ENCODE measurements at places on chromosomes 4 and X.

- DNase-seq, result no peak
Observed at GRCh38 chr4:150580306-150580705, 1.6 kb upstream of the MAB21L2 start.

DNA sequence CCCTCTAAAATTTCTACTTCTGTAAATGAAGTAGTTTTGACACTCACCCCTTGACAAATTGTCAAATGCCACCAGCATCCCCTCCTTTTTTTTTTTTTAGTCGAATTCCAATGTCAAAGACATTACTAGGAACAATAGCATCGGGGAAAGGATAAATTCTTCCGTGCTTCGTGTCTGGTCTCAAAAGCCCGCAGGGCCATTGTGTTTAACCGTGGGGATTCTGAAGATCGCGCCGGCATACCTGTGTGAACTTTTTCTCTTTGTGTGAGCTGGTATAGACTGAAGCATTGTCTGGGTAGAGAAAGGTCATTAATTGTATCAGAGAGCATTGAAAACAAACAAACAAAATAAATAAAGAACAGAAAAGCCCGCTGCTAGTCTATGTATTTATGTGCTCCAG is 313.9 kb downstream of the ASMT start:
- DNase-seq, result no peak

GRCh38 chr4:152610131-152610530 is 69.7 kb downstream of the TMEM154 start:
- no peak for DNase-seq

GRCh38 chrX:55794405-55794804 is 76.9 kb downstream of the RRAGB start:
- DNase-seq, result no peak

DNA sequence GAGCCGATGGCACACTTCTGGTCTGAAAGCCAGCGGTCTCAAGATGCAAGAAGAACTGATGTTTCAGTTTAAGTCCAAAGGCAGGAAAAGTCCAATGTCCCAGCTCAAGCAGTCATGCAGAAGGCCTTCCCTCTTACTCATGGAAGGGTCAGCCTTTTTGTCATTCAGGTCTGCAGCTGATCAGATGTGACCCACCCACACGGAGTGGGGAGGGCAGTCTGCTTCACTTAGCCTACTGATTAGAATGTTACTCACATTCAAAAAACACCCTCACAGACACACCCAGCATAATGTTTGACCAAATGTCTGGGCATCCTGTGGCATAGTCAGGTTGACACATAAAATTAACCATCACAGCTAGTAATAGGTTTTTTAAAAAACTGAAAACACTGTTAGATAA is 6.6 kb downstream of the HCCS start:
- no peak for DNase-seq

DNA sequence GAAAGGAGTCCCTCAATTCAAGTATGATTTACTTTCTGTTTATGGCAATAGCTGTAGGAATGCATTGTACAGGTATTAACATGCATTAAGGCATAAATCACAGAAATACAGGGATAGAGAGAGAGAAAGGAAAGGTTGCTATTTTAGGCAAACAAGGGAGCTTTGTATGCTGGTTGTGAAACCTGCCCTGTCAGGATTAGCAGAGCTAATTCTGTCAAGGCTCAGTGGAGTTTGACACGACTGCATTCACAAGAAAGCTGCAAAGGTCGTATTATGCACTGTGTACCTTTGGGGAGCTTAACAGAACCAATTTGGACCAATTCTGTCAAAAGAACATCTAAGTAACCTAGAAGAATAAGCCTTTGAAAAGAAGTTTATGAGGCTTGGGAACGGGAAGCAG is 239.3 kb downstream of the GRIA2 start:
- no peak for DNase-seq

DNA sequence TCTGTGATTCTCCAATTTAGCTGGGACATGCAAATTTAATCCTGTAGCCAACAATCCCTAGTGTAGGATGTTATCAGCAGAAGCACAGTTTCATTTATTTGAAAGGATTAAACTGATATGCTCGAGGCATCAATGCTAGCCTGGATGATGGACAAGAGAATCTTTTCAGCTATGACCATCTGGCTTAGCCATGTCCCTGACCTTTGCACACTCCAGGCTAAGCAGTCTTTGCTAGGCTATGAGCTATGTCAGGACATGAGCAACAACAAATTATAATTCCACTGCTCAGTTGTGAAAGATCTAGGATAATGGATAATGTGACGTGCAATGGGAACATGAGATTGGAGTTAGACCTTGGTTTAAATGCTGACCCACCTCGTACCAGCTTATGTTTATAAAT is 32.0 kb downstream of the NPY1R start:
- no peak for DNase-seq

DNA sequence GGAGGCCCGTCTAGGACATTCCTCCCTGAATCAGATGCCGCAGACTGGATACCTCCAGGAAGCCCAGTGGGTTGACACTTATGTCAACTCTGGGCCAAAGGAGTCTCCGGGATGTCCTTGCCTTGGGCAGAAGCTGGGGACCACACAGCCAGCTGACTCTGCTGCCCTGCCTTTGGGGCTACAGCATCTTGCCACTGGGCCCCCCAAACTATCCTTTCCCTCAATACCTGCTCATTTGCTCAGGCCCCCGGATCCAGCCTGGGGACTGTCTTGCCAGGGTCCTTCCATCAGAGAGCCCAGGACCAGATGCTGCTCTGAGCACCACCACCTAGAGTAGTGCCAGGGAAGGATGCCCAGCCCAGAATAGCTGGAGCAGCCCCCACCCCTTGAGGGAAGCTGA is 19.0 kb downstream of the RAB33A start:
- DNase-seq, result no peak

DNA sequence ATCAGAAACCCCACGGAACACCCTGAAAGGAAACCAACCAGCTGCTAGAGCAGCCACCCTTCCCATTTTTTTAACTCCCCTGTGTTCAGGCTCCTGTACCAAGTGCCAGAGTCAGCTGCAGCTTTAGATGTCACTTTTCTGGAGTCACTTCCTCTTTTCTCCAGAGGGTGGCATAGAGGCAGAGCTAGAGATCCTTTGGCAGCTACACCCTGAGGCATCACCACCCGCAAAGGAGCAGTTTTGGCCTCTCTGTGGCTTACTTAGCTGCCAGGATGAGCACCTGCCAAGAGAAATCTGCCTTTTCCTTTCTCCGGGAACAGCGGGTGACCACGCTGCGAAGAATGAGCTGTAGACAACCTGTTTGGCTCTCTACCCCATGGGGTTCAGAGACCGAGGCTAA is 58.0 kb upstream of the CHRDL1 start:
- DNase-seq, result no peak

- no peak for DNase-seq
Observed at GRCh38 chrX:3280706-3281105, 65.7 kb downstream of the MXRA5 start.

DNA sequence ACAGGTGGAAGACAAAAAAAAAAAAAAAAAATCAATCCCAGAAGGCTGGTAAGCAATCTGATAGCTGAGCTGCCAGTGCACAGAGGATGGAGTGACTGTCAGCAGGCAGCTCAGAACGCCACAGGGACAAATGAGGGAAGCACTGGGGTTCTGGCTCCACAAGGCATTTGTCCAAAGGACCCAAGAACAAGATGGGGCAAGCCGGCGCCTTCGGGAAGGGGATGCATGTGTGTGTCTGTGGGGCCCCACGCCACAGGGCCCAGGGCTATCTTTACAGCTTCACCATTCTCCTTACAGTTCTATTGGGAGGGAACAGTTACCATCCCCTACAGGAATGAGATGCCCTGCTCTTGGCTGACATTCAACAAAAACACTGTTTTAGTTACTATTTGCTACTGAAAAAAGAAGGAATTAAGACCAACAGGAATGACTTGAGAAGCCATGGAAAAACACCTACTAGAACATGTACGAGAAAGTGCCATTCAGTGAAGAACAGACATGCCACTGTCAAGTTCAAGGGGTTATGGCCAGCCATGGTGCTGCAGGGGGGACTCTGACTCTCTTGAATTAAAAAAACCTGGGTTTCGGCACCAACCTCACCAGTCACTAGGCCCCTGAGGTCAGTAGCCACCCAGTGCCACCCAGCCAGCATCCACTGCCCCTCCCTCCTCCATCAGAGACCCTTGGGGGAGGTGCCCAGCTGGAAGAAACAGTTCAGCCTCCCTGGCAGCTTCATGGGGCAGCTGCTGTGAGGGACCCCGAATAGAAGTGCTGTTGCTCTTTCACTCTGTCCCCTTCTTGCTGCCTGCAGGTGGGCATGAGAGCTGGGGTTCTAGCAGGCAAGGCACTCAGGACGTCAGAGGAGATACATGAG is 18.5 kb downstream of the WDR1 start:
- DNase-seq, result no peak

- no peak for DNase-seq
Observed at GRCh38 chr4:29405116-29405515, 1315.1 kb upstream of the PCDH7 start.

GRCh38 chr4:152763796-152764195 is 15.7 kb downstream of the TIGD4 start:
- DNase-seq, result no peak

GRCh38 chr4:104064646-104065577 is 345.1 kb upstream of the TACR3 start:
- DNase-seq, result no peak

GRCh38 chr4:779555-779954 is 46.4 kb downstream of the CPLX1 start:
- no peak for DNase-seq

DNA sequence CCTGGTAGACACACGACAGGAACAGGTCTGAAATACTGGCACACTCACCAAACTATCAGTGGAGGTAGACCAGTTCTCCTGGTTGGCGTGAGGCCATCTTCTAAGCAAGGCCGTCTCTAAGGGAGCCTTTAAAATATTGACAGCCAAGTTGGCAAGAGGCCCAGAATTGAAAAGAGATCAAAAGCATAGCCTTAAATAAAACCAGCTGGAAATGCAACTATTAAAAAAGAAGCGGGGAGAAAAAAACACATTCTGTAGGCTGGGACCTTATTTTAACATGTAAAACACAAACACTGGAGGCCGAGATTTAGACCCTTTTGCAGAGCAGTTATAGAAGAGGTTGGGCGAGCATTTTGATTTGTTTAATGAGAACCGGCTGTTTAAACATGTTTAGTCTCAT is 233.0 kb upstream of the CLNK start:
- DNase-seq, result no peak

GRCh38 chr4:152202415-152202814 is 333.5 kb downstream of the FBXW7 start:
- no peak for DNase-seq

DNA sequence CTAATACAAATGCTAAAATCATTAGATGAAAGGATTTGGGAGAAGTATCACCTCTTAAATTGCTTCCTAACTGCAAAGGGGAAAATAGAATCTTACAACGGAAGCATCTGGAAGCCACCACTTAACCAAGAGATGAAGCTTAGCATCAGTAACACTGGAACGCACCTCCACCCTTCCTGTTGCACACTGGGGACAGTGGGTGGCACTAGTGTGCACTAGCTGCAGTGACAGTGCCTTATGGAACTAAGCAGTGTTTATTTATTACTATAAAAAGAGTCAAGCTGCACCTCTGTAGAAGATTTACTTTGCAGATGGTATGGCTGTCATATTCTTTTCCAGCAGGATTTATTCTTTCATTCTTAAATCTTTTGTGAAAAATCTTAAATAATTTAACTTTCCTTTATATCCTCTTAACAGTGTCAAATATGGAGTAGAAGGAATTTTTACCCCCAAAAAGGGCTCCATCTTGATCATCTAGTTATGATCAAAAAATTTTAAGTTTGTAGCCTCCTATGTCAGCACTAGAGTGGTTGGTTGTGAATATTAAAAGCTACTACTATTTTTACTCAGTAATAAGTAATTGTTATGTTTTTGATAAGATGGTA is 76.7 kb downstream of the SCD5 start:
- DNase-seq, result no peak

DNA sequence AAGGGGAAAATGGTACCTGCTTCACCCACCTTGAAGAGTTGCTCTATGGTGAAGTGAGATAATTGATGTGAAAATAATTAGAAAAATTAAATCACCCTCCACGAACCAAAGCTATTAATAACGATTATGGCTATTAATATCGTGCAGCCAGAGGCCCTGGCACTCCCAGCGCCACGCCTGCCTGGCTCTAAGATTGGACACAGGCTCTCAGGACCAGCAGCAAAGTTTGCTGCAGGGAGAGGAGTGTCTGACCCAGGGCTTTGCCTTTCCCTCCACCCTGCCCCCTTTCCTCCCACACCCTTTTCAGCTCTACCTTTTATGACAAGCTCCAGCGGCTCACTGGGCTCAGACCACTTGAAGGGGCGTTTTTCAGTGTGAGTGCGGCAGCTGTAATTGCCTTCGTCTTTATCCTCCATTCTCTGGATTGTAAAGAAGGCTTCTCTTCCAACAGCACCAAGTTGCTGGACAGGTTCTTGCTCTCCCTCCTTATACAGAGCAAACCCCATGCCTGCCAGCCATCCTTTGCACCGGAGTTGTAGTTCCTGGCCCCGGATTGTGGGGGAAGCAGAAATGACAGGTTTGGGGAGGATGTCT is 11.5 kb downstream of the IGSF1 start:
- no peak for DNase-seq

GRCh38 chrX:71543316-71543715 is 10.4 kb downstream of the OGT start:
- no peak for DNase-seq

- no peak for DNase-seq
Observed at GRCh38 chr4:108849611-108850168, 86.8 kb upstream of the ETNPPL start.

- DNase-seq, result no peak
Observed at GRCh38 chr4:139567159-139567870, 11.3 kb upstream of the SETD7 start.

DNA sequence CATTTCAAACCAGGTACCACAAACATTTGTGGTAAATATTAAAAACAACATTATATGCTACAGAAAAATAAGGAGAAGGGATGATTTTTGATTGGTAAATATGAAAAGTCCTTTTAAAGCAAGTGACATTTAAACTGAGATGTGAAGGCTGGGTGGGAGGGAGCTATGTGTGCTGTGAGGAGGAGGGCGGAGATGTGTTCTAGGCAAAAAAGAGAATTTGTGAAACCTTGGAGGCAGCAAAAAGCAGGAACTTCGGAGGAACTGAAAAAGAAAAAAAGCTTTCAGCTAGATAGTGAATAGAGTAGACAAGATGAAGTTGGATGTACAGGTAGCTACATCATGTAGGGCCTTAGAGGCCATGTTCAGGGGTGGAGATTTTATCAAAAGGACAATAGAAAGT is 10.1 kb upstream of the ARAP2 start:
- DNase-seq, result no peak

- DNase-seq, result no peak
Observed at GRCh38 chr4:168741281-168742173, 244.7 kb downstream of the PALLD start.

- peak; percentile 33 for DNase-seq
Observed at GRCh38 chrX:23699636-23700194, 32.4 kb downstream of the PRDX4 start.

DNA sequence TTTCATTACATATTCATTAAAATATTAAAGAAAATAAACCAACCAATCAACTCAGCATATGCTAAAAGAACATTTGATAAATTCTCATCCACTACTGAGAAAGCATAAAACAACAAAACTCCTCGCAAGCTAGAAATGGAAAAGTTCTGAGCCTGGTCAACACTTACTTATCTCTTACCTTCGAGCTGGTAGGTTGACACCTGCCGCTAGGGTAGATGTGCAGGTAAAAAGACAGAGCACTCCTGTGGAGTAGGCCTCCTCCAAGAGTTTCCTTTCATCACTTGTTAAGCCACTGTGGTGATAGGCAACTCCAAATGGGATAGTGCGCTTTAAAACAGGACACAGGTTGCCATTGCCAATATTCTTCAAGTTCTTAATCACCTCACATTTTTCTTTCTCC is 18.9 kb downstream of the HELQ start:
- DNase-seq, result no peak

All from GF-D8 (cell line).